ENCODE measurements at places on chromosomes 16 and 17. TPM values are rescaled to one million over a fixed set of nuclear protein-coding genes. Genes with fewer than 3 reads are reported as not detected.
A peak's percentile ranks its signal among the peaks of the same experiment; 100 is the strongest.

DNA sequence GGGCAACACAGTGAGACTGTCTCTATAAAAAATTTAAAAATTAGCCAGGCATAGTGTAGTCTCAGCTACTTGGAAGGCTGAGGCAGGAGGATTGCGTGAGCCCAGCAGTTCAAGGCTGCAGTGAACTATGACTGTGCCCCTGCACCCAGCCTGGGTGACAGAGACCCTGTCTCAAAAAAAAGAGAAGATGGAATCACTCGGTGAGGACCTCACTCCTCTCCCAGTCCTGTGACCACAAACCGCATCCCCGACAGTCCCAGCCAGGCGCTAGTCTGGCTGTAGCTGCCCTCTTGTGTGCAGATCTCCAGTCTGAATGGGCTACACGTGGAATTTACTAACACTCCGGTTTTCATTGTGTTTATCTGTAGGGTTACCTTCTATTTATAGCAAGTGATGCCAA lies 11.1 kb downstream of the DEXI start:
- no peak for DNase-seq

DNA sequence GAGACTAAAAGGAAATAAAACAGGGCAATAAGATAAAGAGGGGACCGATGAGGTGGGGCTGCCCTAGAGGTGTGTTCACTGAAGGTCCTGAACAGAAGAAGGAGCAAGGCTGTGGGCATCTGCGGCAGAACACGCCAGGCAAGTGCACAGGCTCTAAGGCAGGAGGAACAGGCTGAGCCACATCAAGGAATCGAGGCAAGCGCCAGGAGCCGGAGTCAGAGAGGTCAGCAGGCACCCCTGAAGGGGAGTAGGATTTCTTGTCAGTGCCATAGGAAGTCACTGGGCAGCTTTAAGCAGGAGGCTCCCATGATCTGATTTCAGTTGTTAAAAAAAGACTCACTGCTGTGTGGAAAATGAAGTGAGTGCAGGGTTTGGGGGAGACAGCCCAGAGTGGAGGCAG lies 186.5 kb downstream of the KATNIP start:
- DNase-seq: no peak

DNA sequence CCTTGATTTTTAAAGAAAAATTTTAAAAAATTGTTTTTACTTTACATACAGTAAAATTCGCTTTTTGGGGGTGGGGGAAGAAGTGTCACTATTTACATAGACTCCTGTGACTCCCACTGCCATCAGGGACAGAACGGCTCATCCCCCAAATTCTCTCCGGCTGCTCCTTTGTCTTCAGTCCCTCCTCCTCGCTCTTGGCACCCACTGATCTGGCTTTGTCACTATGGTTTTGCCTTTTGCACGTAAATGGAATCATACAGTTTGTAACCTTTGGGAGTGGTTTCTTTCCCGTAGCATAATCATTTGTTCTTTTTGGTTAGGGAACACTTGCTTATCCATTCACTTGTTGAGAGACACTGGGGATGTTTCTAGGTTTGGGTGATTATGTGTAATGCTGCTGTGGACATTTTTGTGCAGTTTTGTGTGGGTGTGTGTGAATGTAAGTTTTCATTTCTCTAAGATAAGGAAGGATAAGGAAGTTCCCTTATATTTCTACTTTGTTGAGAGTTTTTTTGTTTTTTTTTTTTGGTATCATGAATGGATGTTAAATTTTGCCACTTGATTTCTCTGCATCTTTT lies 27.4 kb downstream of the RAB11FIP4 start:
- DNase-seq: no peak

DNA sequence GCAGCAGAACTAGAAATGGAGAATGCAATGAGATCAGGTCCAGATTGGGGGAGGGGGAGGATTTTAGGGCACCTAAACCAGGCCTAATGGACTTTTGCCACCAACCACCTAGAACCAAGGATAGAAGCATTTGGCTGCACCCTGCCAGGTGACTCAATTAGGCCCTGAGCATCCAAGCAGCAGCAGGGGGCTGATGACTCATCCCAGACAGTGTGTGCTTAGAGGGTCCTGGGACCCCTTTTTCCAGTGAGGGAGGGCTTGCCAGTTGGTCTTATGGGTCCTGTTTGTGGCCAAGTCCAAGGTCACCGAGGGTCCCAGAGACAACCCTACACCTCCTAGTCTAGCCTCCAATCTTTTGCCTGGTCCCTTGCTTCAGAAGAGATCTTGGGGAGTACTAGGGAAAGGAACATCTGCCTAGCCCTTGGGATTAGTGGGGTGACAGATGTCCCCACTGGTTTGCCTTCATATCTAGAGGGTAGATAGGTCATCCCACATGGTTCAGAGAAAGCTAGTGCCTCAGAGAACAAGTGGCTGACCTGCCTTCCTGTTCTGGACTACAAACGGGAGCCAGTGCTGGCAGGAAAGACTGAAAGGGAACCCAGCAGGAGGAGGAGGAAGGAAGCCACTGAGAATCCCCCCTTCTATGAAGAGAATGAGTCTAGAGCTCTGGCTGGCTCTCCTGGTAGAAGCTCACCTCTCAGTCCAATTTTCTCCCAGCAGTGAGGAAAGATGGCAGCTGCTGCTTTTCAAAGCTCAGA lies 1.6 kb upstream of the TBKBP1 start:
- peak; percentile 2 for DNase-seq

- DNase-seq: no peak
Measured at GRCh38 chr17:14748036-14748710, 447.3 kb downstream of the HS3ST3B1 start.

MYH2 gene
- total RNA-seq: not detected

- DNase-seq: no peak
Measured at GRCh38 chr16:63442246-63442645, 1406.0 kb upstream of the CDH8 start.

DNA sequence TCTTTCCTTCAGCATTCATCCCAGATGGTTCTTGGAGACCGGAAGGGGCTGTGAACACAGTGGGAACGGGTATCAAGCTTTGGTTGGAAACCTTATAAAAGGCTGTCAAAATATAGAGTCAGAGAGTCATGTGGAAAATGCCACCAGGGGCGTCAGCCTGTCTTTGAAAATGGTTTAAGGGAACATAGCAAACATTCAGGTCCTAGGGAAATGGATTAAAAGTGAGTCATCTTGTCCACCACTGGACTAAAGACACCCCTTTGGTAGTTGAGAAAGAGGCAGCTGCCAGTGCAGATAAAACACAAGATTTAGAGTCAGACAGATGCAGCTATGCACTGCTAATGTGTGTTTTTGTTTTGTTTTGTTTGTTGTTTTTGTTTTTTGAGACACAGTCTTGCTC lies 47.8 kb upstream of the BCO1 start:
- DNase-seq: no peak

- DNase-seq: no peak
Measured at GRCh38 chr16:305916-306626, 23.1 kb downstream of the PDIA2 start.

- no peak for DNase-seq
Measured at GRCh38 chr16:3295783-3296182, 9.4 kb downstream of the TIGD7 start.

ALOX12 gene
- not detected for total RNA-seq

MFSD6L gene
- total RNA-seq: 0.32 TPM

DNA sequence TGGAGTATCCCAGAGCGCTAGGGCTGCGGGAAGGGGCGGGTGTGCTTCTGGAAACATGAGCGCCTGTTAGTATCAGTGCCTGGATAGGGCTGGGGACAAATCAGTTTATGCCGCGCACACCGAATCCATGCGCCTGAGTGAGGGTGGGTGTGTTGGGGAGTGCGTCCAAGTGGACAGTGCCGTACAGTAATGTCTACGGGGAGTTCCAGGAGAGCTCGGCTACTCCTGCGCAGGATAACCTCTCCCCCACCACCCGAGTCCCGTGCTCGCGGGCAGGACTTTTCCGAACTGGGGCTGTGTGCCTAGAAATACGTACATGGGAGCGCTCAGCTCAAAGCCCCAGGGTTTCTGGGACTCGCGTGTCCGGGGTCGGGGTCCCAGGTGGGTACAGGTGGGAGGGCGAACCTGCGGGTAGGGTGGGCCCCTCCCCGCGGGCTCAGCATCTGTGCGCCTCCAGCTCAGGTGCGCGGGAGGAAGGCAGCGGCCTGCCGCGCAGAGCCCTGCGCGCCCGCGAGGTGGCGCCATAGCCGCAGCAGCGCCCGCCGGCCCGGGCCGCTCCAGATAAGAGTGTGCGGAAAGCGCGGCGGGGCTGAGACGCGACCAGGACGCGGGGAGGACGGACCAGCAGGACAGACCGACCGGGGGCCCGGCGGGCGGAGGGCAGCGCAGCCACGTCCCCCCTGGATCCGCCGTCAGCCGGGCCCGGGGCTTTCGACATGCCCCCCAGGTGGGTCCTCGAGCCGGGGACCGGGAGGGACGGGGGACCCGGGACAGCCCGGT lies at the start of gene HIC1:
TSS of gene HIC1 (plus strand) at position 592 of the 780 bp plus-strand sequence. CDS start 1,588 bp downstream, outside the sequence.
- DNase-seq: no peak

GRCh38 chr17:75806822-75807500 lies 22.4 kb downstream of the UNK start:
- no peak for DNase-seq

DNA sequence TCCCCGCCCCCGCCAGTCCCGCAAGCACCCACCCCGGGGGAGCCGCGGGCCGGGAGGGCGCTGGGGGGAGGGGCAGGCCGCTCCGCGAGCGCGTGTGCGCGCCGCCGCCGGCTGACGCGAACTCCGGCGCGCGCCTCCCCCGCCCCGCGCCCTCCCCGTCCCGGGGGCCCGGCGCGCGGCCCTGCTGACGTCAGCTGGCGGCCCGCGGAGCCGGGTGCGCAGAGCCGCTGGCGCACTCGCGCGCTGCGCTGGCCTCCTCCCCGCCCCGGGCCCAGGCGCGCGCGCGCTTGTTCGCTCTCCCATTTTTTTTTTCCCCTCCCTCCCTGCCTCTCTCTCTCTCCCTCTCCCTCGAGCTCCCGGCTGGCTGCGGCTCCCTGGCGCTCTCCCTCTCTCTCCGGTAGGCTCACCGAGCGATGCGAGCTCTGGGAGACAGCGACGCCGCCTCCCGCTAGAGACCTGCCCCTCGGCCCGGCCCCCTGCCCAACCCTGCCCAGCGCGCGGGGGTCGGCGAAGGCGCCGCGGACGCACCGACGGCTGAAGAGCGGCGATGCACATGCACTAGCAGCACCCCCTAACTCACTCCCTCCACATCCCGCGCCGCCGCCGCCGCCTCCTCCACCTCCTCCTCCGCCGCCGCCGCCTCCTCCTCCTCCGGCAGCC lies at the start of gene GNAO1:
TSS of gene GNAO1 (plus strand) at position 334 of the 660 bp plus-strand sequence. CDS start 747 bp downstream, outside the sequence.
- peak; percentile 74 for DNase-seq

OR3A2 gene
- total RNA-seq: 10.7 TPM

MYO15B gene
- total RNA-seq: 77.2 TPM

- no peak for DNase-seq
Measured at GRCh38 chr16:30399435-30400186, 4.4 kb downstream of the ZNF48 start.

- no peak for DNase-seq
Measured at GRCh38 chr17:74866198-74866835, 6.5 kb downstream of the FDXR start.

GRCh38 chr17:28040406-28040805 lies 2.1 kb upstream of the NLK start:
- DNase-seq: no peak

TBC1D3 gene
- total RNA-seq: 0.73 TPM

CPHXL2 gene
- not detected for total RNA-seq

SENP3 gene
- 72.2 TPM for total RNA-seq

- no peak for DNase-seq
Measured at GRCh38 chr17:74491626-74492025, 25.2 kb downstream of the CD300A start.

DNA sequence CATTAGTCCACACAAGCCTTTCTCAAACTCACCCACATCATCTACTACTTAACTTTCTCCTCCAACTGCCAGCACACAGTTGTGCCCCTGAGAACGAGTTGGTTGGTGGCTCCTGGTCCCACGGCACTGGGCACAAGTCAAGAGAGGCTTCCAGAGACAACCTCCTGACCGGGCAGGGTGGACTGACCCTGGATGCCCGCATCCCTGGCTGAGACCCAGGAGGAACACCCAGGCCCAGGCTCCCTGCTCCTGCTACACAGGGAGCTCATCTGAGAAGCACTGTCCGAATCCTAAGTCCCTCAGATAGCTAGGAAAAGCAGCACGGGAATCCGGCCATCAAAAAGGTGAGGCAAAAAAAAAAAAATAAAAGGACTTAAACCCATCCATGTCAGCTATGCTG lies 29.0 kb downstream of the WDR45B start:
- no peak for DNase-seq

DNA sequence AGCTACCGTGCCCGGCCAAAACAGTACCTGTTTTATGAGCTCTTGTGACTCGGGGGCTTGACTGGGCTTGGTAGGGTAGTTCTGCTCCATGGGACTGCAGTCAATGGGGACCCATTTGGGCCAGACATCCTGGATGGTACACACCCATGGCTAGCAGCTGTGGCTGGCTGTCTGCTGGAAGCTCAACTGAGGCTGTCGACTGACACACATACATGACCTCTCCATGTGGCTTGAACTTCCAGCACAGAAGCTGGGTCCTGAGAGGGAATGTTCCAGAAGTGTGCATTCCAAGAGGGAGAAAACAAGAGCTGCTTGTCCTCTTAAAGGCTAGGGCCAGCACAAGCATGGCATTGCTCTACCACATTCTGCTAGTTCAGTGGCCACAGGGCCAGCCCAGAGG lies 14.9 kb upstream of the NKD1 start:
- no peak for DNase-seq
